ENCODE measurements at places on chromosomes 13 and 19.

DNA sequence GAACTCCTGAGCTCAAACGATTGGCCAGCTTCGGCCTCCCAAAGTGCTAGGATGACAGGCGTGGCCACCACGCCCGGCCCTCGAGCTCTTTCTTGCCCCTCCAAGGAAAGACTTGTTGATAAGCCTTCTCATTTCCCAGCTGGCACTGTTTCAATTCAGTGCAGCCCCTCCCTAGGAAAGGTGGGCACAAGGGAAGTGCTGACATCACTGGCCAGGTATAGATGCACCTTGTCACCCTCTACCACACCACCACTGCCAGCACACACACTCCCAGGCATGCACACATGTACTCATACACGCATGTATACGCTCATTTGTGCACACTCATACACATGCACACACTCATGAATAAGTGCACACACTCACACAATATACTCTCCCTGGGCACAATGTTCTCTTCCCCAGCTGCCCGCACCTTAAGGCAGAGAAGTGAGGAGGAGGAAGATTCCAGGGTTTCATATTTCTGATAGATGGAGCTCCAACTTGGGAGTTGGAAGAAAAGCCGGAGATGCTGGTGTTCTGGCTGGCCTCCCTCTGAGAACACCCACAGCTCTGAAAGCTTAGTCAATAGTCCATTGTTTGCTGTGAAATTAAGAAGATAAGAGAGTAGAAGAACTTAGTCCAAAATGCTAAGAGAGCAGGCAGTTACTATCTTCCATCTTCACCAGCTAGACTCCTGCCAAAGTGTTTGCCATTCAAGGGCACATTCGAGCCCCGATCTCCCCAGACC is 196.7 kb downstream of the FOXO1 start:
- DNase-seq = no peak

GRCh38 chr13:86932776-86933334 is 738.3 kb upstream of the SLITRK5 start:
- no peak for DNase-seq

DNA sequence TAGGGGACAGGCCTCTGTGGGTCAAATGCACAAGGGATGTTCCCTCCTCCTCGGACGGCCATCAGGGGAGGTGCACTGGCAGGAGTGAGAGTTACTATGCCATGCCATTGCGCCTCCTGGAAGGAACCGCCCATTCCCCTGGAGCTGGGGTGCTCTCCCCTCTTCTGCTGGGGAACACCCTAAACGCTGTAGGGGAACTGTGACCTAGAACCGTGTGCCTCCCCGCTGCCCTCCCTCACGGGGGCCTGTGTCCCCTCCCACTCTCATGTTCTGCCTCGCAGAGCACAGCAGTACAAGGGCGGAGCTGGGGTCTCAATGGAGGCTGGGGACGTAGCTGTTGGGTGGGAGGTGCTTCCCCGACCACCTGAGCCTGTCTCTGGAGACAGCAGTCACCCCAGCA is 17.2 kb upstream of the CRTC1 start:
- no peak for DNase-seq

- DNase-seq = no peak
Observed at GRCh38 chr13:89457977-89458376, 1786.8 kb downstream of the SLITRK5 start.

GRCh38 chr13:21537105-21537504 is 66.9 kb downstream of the MICU2 start:
- DNase-seq = no peak

DNA sequence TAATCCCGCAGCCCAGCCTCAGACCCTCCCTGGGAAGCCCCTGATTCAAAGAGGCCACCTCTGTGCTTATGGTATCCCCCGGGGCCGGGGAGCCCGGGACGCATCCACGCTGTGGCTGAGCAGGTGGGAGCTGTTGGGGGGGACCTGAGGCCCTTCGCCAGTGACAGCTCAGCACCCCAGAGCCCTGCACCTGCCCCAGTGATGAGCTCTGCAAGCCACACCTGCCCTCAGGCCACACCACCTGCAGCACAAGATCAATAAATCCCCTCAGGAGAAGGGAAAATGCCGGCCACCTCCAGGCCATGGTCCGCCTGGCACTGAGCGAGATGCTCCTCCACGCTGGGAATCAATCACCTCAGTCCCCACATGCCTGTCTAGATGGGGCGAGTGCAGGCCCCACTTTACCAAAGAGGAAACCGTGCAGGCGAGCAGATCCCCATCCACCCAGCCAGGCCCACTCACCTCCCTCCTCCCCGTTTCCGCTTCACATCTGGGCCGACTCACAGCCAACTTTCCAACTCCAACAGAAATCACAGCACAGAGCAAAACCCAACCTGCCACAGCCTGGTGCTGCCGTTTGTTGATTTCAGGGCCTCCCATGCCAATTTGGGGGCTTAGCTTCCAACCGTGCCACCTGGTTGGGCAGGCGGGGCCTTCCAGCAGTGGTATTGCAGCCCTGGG is 12.8 kb downstream of the MOB3A start:
- DNase-seq = no peak

GRCh38 chr13:19581675-19582074 is 20.3 kb upstream of the TPTE2 start:
- no peak for DNase-seq

DNA sequence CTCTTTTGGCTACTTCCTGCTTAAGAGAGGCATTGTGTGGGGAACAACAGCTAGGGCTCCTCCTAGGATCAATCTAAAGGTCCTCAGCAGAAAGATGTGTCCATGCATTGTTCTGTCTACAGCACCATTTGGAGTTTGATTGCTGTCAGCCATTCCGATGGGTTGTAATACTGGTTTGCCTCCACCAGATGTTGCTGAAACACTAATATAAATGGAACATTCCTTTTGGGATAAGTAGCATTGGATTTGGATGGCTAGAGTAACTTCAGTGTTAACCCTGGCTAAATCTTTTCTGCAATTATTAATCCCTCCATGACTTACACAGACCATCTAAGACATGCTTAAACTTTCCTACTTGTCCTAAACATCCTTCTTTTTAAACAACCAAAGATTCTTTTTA is 104.2 kb downstream of the TDRD3 start:
- no peak for DNase-seq

- DNase-seq = no peak
Observed at GRCh38 chr19:4456476-4456842, 1.1 kb downstream of the UBXN6 start.

GRCh38 chr13:72963762-72964161 is 95.0 kb upstream of the KLF5 start:
- no peak for DNase-seq

GRCh38 chr19:21491146-21491545 is 14.3 kb upstream of the ZNF429 start:
- DNase-seq = no peak

DNA sequence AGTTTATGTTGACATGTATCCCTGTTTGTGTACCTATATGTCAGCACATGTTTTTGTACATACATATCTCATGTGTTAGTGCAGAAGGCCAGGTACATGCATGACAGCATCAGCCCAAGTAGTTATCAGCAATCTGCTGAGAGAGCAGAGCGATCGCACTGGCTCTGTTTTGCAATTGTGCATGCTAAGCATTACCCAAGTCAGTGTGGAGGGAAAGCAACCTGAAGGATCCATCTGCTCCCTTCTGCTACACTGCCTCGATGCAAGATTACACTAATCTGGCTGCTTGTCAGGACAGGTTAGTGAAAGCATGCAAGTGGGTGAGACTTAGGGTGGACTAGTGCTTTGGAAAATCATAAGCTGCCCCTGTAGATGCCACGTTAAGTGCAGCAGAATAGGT is 211.8 kb downstream of the PCCA start:
- no peak for DNase-seq

All from stimulated activated CD8-positive, alpha-beta memory T cell treated with anti-CD3 and anti-CD28 coated beads, Interleukin-4, amount 100 ng/mL, for 1 hour (primary cell).